ENCODE measurements at places on chromosomes 1 and 21.
A peak's percentile ranks its signal among the peaks of the same experiment; 100 is the strongest.

DNA sequence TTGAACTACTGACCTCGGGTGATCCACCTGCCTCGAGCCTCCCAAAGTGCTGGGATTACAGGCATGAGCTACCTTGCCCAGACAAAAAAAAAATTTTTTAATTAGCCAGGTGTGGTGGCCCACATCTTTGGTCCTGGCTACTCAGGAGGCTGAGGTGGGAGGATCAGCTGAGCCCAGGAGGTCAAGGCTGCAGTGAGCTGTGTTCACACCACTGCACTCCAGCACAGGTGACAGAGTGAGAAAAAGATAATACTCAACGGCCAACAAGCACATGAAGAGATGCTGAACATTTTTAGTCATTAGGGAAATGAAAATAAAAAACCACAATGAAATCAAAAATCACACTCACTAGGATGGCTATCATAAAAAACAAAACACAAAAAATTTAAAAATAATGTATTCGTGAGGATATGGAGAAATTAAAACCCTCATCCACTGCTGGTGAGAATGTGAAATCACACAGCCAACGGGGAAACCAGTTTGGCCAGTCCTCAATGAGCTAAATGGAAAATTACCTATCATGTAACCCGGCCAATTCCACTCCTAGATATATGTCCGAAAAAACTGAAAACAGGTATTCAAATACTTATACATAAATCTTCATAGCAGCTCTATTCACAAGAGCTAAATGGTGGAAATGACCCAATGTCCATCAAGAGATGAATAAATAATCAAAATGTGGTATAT is 41.2 kb downstream of the ENAH start:
- no peak for DNase-seq

GRCh38 chr1:36760081-36760480 is 274.2 kb downstream of the GRIK3 start:
- no peak for DNase-seq

DNA sequence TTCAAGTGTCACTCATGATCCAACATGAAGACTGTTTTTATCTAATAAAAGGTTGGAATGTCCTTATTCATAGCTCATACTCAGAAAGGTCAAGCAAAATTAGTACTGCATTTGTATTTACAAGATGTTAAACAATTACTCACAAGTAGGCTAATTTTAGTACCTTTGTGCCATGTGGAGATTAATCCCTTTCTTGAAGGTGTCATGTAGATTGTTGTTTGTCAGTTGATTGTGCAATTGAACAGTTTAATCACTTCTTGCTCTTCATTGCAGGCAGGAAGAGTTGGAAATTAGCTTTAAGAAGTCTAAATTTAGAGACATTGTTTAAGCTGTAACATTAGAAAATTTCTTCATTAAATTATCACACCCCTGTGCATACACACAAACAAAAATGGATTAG is 847.1 kb downstream of the KCNT2 start:
- DNase-seq = no peak

DNA sequence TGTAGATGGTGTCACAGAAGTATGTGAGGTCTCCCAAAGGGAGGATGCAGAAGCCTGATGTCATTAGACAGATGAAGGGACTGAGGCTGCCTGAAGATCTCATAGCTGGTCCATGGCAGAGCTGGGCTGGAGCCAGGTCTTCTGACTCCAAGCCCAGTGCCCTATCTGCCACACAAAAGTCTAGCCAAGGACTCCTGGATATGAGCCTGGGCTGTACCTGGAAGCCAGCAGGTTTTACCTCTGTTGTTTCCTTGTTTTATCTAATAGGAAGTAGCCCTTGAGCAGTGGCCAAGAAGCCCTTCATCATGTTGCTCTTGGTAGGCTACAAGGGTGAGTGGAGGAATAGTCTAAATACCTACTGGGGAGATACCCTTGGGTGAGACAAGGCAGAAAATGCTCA is 74.4 kb upstream of the SLC44A3 start:
- no peak for DNase-seq

GRCh38 chr1:219806020-219806419 is 122.3 kb downstream of the SLC30A10 start:
- no peak for DNase-seq

- no peak for DNase-seq
Observed at GRCh38 chr1:147217141-147217540, 8.0 kb downstream of the FMO5 start.

GRCh38 chr1:89590341-89591080 is 42.4 kb upstream of the LRRC8C start:
- no peak for DNase-seq

DNA sequence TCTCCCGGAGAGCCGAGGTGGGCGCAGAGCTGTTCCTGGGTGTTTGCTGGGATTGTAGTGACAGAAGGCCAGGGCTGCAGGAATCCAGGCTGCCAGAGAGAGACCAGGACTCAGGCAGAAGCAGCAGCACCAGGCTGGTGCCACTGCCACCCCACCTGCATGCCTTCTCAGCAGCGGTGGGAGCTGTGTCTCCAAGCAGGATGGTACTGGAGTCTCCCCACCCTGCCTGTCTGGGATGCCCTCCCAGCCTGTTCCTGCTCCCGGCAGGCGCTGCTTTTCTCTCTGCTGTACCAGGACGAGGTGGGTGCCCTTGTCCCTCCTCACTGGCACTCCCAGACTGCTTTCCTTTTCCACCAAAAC is 4.5 kb upstream of the HES4 start:
- DNase-seq = no peak

GRCh38 chr1:156742017-156742416 is 1.1 kb upstream of the MRPL24 start:
- DNase-seq = no peak

DNA sequence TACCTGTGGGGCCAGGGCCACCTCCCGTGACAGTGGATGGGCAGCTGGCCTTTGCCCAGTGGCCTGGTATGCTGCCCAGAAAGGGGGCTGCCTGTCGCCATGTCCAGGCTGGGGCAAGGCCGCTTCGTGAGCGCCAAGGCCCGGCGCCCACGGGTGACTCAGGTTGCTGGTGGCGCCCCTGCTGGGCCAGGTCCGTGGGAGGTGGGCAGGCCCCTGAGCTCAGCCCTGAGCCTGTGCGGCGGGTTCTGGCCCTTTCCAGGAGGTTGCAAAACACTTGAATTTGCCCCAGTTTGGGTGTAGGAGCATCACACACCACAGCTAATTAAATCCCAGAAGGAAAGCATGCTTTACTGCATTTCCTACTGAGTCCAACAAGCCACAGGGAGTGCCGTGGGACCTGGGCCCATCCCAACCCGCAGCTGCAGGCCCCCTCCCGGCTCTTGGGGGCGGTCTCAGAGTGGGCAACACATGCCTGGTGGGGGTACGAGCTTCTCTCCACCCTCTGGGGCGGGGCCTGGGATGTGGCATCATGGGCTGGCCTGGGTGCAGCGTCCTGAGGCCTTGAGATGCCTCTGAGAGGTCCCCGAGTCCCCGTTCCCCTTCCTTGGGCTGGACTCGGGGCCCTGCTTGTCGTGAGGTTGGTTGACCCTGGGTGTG is 159.8 kb downstream of the PEX14 start:
- no peak for DNase-seq

- no peak for DNase-seq
Observed at GRCh38 chr1:183807549-183808168, 2.7 kb downstream of the RGL1 start.

DNA sequence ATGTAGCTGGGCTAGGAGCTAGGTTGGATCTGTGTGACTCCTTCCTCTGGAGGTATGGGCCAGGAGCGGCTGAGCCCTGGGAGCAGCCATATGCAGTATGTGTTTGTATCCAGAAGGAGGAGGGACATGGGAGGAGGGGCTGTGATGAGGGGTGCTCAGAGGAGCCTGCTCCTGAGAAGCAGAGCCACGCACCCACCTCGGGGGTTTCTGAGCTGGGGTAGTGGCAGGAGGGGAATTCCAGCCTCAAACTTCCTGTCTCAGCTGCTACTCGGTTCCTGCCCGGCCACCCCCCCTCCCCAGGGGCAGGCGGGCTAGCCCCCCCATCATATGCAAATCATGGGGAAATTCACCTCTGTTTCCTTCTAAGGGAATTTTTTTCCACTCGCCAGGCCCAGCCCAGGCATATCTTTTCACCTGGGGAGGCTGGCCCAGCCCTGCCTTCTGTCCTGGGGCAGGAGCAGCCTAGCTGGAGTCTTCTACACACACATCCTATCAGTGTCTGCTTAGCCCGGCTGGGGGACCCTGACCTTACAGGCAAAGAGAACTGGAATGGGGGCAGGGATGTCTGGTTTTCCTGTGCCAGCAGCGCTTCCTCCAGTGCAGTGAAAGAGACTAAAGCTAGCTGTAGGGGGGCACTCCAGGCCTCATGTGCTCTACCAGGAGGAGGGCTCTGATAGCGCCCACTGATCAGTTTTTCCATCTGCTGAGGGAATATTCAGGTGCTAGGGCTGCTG is 3.0 kb downstream of the ZC3H12A start:
- DNase-seq = peak; percentile 65

DNA sequence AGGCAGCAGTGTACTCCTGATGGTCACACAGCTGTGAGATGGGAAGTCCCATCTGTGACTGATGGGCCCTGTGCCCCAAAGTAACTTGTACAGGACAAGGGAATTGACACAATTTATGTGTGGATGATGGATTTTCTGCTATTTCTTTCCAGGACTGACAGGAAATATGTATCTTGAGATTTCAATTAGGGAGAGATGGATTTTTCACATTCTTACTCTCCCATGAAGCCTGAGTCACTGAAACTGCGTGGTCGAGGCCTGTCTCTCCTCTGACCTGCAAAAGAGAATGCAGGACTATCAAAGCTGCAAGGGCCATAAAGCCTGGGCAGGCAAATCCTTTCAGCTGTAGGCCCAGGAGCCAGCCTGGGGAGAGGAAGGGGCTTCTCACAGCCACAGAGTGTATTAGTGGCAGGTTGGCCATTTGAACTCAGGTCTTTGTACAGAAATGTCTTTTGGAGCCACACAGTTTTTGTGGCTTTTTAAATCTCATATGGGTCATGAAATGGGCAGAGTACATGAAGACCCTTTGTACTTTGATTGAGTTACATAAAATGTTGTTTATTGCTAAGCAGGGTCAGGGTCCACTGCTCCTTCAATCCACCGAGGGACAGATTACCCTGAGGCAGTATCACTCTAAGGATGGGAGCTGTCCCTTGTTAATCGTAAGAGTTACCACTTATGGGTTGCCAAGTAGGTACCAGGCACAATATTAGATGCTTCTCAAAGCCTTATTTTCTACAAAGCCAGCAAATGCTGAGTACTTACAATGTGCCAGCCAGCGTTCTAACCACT is 14.8 kb downstream of the ALX3 start:
- DNase-seq = no peak

DNA sequence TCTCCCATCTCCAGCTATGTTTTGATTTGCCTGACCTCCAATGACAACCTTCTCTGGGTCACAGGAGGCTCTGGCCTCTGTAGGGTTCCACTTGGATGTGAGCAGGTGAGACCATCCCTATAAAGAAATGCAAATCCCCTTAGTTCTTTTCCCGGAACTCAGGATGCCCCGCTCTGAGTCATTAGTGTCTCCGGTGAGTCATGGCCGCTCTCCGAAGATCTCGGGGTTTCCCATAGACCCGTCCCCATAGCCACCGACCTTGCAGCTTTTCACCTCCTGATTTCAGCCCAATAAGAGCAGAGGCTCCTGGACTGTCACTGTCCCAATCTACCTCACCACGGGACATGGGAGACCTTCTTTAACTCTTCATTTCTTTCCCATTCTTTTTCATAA is 98.2 kb downstream of the PGBD5 start:
- no peak for DNase-seq
